Lung (tissue), 17 donors: ENCODE measurements at places on chromosomes 1 and 21. TPM values are rescaled to one million over a fixed set of nuclear protein-coding genes. Genes with fewer than 3 reads are reported as not detected.

MMP23B gene
- total RNA-seq: 40.3 TPM

TACSTD2 gene
- total RNA-seq: 55.5 TPM

MIXL1 gene
- total RNA-seq: not detected

GRCh38 chr21:16195538-16195910 lies 465.7 kb downstream of the USP25 start:
- no peaks in the 10 kb centered on the region for H3K4me1 ChIP-seq
- H3K27ac ChIP-seq: no peak overlapping the region
- DNase-seq: peak; percentile 50
- H3K36me3 ChIP-seq: no peaks in the 10 kb centered on the region
- H3K4me3 ChIP-seq: no peak overlapping the region
- no peaks in the 10 kb centered on the region for H3K27me3 ChIP-seq

GRCh38 chr1:241507189-241507863 lies 12.2 kb downstream of the FH start:
- H3K4me1 ChIP-seq: no peaks in the 10 kb centered on the region
- peaks cover 44% of the 10 kb centered on the region for H3K36me3 ChIP-seq
- H3K27me3 ChIP-seq: no peaks in the 10 kb centered on the region
- H3K27ac ChIP-seq: no peak overlapping the region
- DNase-seq: no peak

GRCh38 chr1:68173936-68174737 lies 58.2 kb downstream of the WLS start:
- H3K4me1 ChIP-seq: peaks cover 23% of the 10 kb centered on the region
- no peaks in the 10 kb centered on the region for H3K27me3 ChIP-seq
- peak; percentile 90 for DNase-seq
- H3K27ac ChIP-seq: peak overlapping the region; percentile 73

DNA sequence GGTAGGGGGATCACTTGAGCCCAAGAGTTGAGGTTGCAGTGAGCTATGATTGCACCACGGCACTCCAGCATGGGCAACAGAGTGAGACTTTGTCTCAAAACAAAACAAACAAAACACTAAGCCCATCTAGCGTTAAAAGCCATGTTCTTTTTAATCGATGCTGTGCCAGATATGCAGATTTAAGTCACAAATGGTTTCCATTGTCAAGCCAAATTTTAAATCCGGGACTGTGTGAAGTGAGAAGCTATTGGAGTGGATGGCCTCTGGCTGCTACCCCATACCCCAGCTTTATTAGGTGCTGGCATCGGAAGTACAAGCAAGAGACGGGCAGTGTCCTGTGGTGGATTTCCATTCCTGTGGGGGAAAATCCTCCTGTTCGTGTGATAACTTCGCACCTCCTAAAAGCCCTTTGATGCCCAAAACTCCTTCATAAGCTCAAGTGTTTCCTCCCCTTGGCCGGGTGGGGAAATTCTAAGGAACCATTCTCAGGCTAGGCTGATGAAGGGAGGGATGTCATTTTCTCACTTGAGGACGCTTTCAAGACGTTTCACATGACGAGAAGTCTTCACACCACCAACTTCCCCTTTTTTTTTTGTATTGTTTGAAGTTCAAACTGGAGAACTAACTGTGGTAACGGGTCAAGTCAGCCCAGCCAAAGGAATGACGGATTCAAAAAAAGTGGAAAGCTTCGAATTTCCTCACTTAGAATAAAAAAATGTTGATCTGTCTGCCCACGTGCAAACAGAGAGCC lies 140.8 kb downstream of the KAZN start:
- H3K27me3 ChIP-seq: no peaks in the 10 kb centered on the region
- peaks cover 27% of the 10 kb centered on the region for H3K4me1 ChIP-seq
- DNase-seq: no peak
- H3K36me3 ChIP-seq: no peaks in the 10 kb centered on the region

- no peaks in the 10 kb centered on the region for H3K27me3 ChIP-seq
- H3K27ac ChIP-seq: no peak overlapping the region
- H3K4me1 ChIP-seq: no peaks in the 10 kb centered on the region
- no peak overlapping the region for H3K4me3 ChIP-seq
These were observed 40.7 kb upstream of the C1orf185 start for GRCh38 chr1:51061231-51061918.

DNA sequence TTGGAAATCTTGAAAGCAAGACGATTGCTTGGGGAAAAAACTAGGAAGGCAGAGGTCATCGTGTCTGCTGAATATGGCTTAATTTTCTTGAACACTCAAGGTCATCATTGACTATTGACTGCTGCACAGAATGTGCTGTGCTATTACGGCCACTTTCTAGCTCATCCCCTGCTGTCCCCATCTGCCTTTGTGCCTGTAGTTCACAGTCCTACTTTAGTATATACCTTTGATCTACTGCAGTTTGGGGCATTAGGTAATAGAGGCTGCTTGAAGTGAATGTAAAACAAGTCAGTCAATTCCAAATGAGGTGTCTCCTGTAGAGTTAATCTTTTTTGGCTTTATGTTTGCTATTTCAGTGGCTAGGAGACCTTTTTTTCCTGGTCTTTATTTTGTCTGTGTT lies 8.3 kb downstream of the RAB4A start:
- no peak for DNase-seq
- peaks cover 9% of the 10 kb centered on the region for H3K4me1 ChIP-seq
- no peak overlapping the region for H3K27ac ChIP-seq
- H3K27me3 ChIP-seq: no peaks in the 10 kb centered on the region
- no peak overlapping the region for H3K4me3 ChIP-seq
